Activated B cell treated with CpG ODN at 0.5 μM for 24 hours (primary cell): ENCODE measurements at places on chromosomes 3 and 15.
A peak's percentile ranks its signal among the peaks of the same experiment; 100 is the strongest.

DNA sequence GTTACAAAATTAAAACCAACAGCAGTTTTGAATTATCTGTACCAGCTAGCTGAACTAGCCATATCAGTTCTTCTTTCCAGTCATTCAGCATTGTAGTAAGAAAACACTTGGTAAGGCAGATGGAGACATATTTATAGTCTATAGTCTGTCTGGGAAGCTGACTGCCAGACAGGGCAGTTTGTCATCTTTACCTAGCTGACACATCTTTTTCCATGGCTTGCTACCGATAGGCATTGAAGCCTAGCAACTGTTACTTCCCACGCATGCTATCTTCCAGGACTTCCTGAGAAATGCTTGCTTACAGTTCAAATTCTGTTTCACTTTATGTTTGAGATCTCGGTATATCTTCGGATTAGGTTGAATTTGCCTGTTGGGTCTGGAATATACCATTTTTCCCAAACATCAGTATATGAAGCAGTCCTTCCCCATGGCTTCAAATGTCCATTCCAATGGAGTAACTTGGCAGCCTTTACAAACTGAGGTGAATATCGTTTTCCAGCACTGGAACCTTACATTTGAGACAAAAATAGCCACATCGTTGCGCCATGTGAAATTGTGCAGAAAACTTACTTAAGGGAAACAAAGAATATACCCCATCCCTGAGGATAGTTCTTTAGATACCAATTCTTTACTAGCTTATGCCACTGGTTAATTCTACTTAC lies 8.8 kb downstream of the GNL3 start:
- DNase-seq: no peak

GRCh38 chr3:30342318-30343060 lies 263.9 kb upstream of the TGFBR2 start:
- DNase-seq: no peak

DNA sequence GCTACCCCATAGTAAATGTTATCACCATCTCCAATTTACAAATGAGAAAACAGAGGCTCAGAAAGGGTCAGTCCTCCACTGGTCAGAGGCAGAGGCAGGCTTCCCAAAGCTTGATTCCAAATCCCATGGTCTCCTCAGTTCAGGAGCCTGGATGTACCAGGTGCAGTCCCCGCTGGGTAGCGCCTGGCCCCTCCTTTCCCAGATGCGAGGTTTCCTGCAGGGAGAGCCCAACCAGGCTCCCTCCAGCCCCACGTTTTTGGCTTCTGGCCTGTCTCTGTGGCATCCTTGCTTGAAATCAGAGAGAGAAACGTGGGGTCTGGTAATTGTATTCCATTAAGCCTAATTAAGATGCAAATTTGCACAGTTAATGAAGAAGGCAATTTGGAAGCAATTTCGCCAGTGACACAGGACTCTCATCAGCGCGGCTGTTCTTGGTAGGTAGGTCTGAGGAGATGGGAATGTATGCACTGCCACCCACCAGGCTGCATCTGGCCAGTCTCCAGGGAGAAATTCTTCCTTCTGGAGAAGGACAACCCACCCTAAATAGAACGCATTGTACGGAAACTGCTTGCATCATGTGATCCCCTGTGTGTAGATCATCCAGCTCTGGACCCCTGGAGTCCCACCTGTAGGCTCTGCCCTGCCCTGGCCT lies 50.5 kb downstream of the HRH1 start:
- no peak for DNase-seq

DNA sequence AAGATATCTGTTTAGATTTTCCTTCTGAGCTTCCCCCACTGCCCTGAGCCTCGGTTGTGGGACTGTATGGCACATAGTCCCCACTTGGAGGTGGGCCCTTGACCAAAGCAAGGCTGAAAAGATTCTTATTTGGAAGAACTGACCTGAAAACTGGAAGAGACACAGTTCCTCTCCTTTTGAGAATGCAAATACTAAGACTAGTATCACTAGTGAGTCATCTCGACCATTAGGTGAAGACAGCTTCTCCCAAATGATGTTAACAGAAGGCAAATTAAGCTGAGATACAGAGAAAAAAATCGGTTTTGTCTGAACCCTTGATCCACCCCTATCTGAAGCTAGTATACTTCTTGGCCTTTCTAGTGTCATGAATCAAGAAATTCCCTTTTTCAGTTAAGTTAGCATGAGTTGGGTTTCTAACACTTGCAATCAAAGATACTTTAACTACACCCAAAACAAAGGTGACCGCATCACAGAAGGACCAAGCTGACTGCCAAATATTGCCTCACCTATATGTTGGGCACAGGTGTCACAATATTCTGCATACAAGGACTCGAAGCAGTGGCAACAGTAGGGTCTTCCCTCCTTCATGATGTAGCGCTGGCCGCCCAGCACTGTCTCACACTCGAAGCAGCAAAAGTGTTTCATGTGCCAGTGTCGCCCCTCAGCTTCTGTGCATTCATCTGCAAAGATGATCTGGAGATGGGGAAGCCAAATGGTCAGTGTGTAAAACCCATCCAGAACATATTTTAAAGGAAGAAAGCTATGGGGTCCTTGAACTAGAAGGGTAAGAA lies 72.4 kb downstream of the PRICKLE2 start:
- no peak for DNase-seq

- no peak for DNase-seq
Measured at GRCh38 chr3:128780101-128780837, 54.3 kb downstream of the RAB7A start.

- DNase-seq: no peak
Measured at GRCh38 chr3:84789961-84790360, 168.8 kb upstream of the CADM2 start.

DNA sequence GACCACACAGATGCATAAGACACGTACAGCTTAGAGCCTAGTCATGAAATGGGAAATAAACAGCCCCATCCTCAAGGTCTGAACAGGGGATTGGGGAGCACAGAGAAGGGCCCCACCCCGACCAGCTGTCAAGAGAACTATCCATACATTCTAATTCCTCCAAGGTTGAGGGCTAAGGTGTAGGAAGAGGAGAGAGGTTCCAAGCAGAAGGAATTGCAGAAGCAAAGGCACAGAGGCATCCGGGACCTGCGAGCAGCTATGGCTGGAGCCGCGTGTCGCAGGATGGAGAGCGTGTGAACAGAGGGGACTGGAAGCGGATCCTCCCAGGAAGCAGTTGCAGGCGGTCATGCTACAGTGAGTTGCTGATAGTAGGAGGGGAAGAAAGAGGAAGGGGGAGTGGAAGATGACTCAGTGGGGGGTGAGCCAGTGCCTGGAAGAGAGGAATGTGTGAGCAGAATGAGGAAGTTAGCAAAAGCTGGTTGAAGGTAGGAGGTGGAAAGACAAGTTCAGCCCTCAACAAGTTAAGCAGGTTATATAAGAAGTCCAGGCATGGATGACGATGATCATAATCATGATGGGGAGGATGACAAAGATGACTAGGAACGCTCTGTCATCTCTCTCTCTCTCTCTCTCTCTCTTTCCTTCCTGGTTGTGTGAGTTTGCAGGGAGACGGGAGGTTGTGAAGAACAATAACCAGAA lies 89.7 kb downstream of the LIPC start:
- DNase-seq: no peak

- DNase-seq: no peak
Measured at GRCh38 chr3:137105277-137105977, 147.6 kb downstream of the IL20RB start.

- DNase-seq: no peak
Measured at GRCh38 chr15:37586976-37587375, 347.5 kb upstream of the TMCO5A start.

GRCh38 chr15:76935620-76936019 lies 4.1 kb downstream of the RCN2 start:
- DNase-seq: no peak

DNA sequence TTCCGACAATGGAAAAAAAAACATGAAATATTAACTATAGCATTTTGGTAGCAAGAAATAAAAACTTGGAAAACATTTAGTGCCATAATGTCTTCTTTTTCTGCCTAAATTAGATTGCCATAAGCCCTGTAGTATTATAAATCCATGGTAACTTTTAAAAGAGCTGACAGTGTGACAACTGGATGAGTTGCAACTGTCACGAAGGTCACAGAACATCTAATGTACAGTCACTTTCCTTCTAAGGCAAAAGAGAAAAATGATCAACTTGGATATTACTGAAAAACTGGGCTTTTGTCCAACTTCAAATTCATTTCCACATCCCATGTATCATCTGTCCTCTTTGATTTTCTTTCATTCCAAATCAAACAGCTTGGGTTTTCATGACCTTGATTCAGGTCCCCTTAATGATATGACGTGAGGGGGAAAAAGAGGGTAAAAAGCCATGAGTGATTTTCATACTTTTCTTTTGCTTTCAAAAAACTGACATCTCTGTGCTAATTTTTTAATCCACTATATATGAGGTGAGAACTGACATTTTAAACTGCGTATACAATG lies 602 bp downstream of the CPB1 start:
- no peak for DNase-seq

DNA sequence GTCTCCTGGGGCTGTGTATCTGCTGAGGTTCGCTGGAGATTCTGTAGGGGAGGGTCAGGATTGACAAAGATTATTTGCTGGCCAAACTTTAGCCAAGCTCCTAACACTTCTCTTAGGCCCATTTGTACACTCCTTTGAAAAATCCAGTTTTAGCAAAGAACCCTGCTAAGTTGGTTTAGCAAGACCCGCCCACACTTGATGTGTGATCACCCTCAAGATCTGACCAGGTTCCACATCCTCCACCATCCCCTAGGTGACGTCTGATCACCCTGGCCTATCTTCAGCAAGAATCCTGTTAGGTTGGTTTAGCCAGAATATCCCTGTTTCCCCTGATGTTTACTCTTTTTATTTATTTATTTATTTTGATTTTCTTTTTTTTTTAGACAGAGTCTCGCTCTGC lies 14.8 kb upstream of the SLC35G2 start:
- DNase-seq: no peak

GRCh38 chr15:45156744-45157455 lies 27.1 kb downstream of the DUOX1 start:
- no peak for DNase-seq

DNA sequence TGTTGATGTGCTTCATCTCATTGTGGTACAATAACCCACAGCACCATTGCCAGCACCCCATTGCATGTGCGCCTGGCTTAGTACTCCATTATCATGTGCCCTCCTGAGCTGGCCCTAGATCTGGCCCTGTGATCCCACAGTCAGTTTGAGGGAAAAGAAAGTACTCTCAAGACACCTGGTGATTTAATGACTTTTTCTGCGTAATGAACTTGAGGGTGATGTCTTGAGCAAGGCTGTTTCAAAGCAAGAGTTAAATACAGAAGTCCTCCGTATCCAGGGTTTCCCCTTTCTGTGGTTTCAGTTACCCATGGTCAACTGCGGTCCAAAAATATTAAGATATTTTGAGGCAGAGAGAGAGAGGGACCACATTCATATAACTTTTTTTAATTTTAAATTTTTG lies 16.3 kb downstream of the C3orf20 start:
- DNase-seq: no peak

DNA sequence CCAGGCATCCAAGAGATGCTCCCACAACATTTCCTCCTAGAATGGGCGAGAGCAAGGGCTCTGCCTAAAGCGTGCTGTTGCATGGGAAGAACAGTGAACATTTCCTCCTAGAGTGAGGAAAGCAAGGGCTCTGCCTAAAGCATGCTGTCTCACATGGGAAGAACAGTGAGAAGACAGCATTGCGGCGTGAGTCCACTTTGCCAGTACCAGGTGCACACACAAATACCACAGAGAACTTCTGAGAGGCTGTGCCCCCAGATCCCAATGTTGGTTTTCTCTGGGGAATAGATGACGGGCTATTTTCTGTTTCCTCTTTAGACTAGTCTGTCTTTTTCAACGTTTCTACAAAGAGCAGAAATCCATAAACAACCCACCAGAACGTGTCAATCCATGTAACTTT lies 142.9 kb downstream of the LRRK1 start:
- no peak for DNase-seq

DNA sequence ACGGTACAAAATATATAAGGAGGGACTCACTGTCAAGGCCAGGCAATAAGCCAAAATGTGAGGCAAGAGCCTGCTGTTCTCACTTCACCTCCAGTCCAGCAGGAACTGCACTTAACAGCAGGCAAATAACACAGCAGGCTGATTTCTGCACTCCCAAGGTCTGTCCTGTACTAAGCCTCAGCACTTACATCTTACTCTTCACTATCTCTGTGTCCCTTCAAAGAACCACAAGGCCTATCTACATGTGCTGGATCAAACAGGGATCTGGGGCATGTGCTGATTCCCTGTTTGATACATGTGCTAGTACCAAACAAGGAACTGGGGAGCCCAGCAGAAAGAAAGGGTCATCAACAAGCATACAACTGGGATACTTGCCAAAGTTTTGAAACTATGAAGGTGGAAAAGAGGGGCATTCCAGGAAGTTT lies 22.2 kb downstream of the UACA start:
- no peak for DNase-seq

- DNase-seq: peak; percentile 5
Measured at GRCh38 chr3:83218383-83219200, 1457.1 kb upstream of the GBE1 start.

- no peak for DNase-seq
Measured at GRCh38 chr15:101255051-101255395, 3.2 kb upstream of the CHSY1 start.
